ENCODE measurements at places on chromosomes 3 and 15.

- DNase-seq, result peak; percentile 10
Measured at GRCh38 chr3:185992831-185993374, 55.1 kb upstream of the TRA2B start.

- no peak for DNase-seq
Measured at GRCh38 chr3:120460862-120461261, 10.1 kb upstream of the FSTL1 start.

GRCh38 chr3:5170975-5171374 is 16.5 kb upstream of the EDEM1 start:
- DNase-seq, result no peak

DNA sequence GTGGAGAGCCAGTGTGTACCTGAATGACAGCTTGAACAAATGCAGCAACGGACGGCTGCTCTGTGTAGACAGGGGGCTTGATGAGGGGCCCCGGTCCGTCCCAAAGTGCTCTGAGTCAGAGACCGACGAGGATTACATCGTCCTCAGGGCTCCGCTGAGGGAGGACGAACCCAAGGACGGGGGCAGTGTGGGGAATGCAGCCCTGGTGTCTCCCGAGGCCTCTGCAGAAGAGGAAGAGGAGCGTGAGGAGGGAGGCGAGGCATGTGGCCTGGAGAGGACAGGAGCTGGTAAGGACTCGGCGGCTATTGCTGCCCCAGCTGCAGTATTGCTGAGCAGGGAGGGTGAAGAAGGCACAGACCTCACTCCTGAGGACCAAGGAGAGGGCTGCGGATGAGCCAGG is 54.4 kb upstream of the WNT7A start:
- DNase-seq, result no peak

DNA sequence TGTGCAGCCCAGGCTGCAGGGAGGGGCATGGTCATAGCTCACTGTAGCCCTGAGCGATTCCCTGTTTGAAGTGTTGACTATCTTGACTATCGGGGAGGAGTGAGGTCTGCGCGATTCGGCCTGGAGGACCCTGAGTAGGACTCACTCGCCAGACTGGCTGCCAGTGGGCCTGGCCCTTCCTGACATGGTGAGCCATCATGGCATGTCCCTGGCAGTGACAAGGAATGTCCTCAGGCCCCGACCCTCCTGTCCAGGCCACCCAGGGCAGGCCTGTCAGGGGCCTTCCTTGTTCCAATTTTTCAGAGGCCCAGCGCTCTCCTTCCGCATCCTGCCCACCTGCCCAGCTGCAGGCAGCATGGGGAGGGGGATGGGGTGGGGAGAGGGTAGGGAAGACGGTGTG is 5.2 kb upstream of the OCA2 start:
- DNase-seq, result no peak
